ENCODE measurements at places on chromosomes 6 and 20.

DNA sequence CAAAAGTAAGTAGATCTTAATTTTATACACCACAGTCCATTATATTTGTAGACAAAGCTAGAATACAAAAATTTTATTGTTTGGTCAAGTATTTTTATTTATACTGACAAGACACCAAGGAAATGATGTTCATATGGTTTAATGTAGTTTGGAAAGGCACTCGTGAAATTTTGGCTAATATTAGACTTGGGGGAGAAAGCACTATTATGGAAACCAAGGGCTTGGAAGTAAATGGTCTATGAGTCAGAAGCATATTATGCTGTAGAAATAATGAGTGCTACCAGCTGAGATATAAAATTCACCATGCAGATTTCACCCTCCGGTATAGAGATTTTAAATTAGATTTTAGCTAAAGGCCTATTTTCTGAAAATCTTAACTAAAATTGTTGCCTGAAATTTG lies 233.6 kb downstream of the KCNQ5 start:
- DNase-seq: no peak

DNA sequence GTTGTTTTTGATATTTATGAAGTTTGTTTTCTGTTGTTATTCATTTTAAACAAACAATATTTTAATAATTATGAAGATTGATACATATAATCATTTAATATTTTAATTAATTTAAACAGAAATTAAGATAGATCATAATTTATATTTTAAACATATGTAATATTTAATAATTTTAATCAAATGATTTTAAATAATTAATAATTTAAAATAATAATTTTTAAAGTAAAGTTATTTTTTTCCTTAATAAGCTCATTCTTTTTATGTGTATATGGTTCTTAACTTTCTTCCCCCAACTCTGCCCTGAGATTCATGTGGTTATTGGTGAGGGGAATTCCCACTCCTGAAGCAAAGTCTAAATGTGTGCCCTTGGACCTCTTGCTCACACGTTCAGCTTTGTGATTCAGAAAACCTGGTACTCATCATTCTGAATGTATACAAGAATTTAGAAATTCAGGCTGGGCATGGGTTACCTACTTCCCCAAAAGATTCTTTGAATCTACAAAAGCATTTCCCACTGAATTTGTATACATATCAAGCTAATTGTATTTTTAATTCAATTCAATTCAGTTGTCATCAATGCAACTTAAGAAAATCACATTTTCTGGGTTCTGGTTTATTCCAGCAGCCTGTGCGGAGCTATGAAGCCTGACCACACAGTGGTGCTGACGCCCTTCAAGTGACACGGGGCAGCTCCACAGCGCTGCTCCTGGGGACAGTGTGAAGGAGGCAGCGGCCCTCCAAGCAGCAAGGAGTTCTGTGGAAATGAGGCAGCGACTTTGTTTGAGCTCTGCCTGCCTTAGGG lies 168.9 kb upstream of the UST start:
- peak; percentile 92 for DNase-seq

- no peak for DNase-seq
Observed at GRCh38 chr20:15140286-15140685, 802.9 kb upstream of the FLRT3 start.

DNA sequence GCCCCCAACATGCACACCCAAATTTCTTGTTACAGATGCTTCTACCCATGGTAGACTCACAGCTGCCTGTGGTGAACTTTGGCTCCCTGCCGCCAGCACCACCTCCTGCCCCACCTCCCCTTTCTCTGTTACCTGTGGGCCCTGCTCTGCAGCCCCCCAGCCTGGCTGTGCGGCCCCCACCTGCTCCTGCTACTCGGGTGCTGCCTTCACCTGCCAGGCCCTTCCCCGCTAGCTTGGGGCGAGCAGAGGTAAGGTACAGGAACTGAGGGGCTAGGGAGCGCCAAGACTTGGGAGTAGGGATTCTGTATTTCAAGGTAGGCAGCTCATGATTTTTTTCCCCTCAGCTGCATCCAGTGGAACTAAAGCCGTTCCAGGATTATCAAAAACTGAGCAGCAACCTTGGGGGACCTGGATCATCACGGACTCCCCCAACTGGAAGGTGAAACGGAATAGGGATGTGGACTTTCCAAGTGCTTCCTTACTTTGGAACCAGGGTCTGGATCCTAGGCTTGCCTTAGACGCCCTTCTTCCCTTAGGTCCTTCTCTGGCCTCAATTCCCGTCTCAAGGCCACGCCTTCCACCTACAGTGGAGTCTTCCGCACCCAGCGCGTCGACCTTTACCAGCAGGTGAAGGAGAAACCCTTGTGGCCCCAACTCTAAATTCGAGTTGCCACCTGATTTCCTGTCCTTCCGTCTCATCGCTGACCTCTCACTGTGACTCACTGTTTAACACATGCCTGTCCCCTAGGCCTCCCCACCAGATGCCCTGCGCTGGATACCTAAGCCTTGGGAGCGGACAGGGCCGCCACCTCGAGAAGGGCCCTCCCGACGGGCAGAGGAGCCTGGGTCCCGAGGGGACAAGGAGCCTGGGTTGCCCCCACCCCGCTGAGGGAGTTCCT lies 15.5 kb downstream of the BAG6 start:
- DNase-seq: no peak

GRCh38 chr6:15213838-15214400 lies 31.9 kb upstream of the JARID2 start:
- DNase-seq: no peak

GRCh38 chr6:88342336-88342735 lies 176.2 kb upstream of the CNR1 start:
- DNase-seq: no peak

GRCh38 chr20:56373942-56374341 lies 15.2 kb downstream of the FAM210B start:
- DNase-seq: peak; percentile 15

- DNase-seq: no peak
Observed at GRCh38 chr20:25250508-25250907, 2.6 kb downstream of the PYGB start.

DNA sequence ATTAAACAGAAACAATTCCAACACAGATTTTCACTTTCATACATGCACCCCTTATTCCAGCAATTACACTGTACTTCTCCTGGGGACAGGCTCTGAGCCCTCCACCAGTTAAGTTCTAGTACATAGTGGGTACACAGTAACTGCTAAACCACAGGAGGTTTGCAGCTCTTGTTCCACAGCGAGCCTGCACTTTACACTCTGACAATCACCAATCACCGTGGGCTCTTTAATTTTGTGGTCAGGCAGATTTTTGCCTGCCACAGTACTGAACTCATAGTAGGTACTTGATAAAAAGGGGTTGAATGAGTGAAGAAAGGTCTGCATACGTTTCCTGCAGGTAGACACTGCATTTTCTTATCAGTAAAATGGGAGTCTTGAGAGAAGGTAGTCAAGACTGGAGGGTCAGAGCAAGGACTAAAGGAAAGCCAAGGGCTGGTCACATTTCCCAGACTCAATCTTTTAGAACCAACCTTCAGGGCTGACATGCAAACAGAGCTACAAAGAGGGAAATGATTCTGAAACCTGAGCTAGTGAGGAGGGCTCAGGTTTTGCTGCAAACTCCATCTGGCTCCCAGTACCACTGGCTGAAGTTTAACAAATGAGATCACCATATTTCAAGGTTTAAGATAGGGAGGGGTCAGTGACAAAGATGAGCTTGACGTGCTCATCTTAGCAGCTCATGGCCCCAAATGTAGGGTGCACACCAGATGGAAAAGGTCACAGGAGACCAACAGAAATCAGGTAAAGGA lies 404.6 kb downstream of the BTBD9 start:
- DNase-seq: no peak

- peak; percentile 67 for DNase-seq
Observed at GRCh38 chr6:13615792-13616120, 621 bp downstream of the NOL7 start.

GRCh38 chr6:2563635-2564034 lies 187.1 kb downstream of the MYLK4 start:
- DNase-seq: no peak

- DNase-seq: no peak
Observed at GRCh38 chr6:17995414-17995813, 8.0 kb upstream of the KIF13A start.

DNA sequence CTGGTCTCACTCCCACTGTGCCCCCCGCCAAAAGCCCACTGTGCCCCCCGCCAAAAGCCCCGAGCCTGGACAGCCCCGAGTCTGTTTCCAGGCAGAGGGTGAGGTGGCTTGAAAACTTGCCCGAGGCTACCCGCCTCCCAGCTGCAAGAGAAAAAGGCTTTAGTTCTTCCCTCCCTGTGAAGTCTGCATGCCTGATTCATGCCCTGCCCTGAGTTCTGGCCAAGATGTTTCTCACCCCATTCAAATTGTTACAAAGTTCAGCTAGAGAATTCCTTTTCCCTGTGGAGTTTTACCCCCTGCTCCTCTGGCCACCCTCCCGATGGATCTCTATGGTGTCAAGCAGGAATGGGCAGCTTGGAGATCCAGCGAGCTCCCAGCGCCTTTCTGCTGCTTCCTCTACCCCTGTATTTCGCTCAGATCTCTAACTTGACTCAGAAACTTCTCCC lies 298.8 kb upstream of the MAP3K7 start:
- DNase-seq: peak; percentile 74

- DNase-seq: no peak
Observed at GRCh38 chr20:62609811-62610757, 32.2 kb upstream of the SLCO4A1 start.

- DNase-seq: no peak
Observed at GRCh38 chr6:133248241-133249001, 7.3 kb downstream of the EYA4 start.

GRCh38 chr6:166908811-166909210 lies 47.5 kb downstream of the RNASET2 start:
- DNase-seq: peak; percentile 2

GRCh38 chr6:125251516-125252220 lies 50.1 kb downstream of the HDDC2 start:
- DNase-seq: no peak

DNA sequence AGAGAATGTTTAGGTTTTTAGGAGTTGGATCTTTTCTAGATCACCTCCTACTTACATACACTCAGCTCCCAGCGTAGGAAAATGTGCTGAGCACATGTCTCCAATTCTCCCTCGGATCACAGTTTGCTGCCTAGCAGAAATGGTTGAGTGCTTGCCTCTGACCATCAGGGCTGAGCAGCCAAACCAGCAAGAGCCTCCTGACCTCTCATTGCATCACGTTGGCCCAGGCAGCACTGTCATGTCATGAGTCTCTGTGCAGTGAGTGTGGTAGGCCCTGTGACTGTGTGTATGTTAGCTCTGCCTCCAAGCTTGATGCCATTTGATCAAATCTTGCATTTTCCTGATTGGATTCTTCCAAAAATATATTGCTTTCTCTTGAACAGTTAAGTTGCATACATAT lies 112.0 kb downstream of the LRRC1 start:
- DNase-seq: no peak

DNA sequence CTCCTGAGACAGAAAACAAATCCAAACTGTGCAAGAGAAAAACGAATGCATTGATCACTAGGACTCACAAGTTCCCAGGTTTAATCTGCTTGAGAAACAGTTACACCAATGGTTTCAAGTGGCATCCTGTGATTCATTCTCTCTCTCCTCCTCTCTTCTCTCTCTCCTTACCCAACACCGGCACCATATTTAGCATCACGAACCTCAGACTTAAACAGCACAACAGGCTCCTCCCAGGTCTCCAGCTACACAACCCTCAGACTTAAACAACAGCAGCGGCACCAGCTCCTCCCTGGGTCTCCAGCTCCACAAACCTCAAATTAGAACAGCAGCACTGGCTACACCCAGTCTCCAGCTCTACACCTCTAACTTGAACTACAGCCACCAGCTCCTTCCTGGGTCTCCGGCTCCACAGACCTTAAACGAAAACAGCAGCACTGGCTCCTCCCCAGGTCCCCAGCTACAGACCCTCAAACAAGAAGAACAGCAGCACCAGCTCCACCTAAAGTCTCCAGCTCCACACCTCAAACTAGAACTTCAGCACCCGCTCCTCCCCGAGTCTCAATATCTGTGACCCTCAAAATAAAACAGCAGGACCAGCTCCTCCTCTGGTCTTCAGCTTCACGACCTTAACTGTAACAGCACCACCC lies 355.9 kb downstream of the PREX1 start:
- DNase-seq: no peak

DNA sequence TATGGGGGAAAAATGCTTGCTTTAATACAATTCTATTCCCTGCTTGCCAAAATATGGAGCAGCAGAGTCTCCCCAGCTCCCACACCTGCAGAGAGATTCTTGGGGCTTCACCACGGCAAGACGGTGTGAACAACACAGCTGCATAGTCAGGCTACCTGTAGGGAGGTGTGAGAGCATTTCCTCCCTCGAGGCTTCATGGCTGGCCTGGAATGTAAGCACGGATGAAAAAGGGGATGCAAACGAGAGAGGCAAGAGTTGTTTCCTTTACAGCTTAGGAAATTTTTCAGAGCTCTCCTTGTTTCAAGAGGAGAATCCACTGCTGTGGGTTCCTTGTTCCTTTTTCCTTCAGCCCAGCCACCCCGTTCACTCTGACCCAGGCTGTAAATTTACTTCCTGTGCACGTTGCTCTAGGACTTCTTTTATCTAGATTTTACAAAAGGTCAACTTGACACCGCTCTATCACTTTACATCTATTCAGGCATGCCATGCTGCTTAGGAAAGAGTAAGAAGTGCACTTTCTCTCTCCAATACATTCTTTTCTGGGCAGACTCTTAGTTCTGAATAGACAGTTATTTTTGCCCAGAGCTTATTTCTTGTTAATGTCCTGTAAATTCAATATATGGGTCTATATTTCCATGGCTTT lies 197.1 kb downstream of the KHDC1L start:
- DNase-seq: peak; percentile 59

DNA sequence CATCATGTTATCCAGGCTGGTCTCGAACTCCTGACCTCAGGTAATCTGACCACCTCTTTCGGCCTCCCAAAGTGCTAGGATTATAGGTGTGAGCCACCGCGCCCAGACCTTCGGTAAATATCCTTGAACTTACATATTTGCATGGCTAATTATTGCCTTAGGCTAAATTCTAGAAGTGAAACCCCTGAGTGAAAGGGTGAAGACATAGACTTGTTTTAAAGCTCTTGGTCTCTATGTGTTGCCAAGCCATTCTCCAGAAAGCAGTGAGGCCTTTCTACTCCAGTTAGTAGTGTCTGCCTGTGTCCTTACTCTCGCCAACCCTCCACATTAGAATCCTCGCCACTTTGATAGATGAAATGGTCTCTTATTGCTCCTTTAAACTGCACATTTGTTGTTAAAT lies 2.6 kb upstream of the NOTCH4 start:
- DNase-seq: no peak

DNA sequence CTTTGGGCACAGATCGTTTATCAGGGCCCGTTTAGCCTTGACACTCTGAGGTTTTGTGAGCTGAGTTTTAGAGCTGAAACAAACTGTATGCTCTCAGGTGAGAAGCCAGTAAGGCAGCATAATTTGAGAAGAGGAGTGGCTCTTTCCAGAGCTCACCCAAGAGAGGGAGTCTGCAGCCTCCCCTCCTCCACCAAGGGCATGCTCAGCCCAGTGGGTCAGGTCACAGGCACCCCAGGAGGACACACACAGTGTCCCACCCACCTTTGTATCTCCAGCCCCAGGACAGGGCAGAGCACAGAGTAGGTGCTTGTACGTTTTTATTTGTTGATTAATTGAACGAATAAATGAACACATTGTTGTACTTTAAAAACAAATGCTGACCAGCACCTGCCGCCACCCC lies 3.4 kb downstream of the TSPO2 start:
- no peak for DNase-seq

GRCh38 chr6:53728570-53729194 lies 63.1 kb upstream of the KLHL31 start:
- DNase-seq: peak; percentile 86

All from islet precursor cell (in vitro differentiated cells).